NCI-H524 (cell line): ENCODE measurements at places on chromosomes 16 and 17.

GRCh38 chr17:17877529-17878358, 41.0 kb upstream of the SREBF1 start:
- no peak for DNase-seq

- no peak for DNase-seq
Observed at GRCh38 chr17:29611351-29612093, 11.2 kb downstream of the CORO6 start.

GRCh38 chr16:87679593-87680271, 77.4 kb downstream of the JPH3 start:
- DNase-seq, result no peak

- no peak for DNase-seq
Observed at GRCh38 chr17:12053552-12053951, 32.9 kb downstream of the MAP2K4 start.

DNA sequence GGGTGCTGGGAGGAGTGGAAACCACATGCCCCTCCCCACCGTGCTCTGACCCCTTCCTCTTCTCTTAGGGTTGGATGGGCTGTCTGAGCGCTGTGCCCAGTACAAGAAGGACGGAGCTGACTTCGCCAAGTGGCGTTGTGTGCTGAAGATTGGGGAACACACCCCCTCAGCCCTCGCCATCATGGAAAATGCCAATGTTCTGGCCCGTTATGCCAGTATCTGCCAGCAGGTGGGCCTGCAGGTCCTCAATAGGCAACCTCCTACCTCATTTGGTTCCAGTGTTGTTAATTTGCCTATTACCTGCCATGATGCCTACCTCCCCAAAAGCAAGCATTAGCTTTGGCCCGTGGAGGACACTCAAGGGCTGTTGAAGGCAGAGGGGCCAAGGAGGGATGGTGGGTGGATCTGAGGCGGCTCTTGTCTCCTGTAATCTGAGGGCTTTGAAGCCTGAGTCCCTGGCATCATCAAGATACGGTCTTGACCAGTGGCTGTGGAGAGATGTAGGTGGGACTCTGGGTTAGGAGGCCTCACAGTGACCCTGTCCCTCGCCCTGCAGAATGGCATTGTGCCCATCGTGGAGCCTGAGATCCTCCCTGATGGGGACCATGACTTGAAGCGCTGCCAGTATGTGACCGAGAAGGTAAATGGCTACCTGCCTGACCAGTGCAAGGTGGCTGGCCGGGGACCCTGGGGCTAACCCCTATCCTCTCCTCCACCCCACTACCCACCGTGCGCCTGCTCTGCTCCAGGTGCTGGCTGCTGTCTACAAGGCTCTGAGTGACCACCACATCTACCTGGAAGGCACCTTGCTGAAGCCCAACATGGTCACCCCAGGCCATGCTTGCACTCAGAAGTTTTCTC, 3.4 kb downstream of the ALDOA start:
- peak; percentile 35 for DNase-seq

DNA sequence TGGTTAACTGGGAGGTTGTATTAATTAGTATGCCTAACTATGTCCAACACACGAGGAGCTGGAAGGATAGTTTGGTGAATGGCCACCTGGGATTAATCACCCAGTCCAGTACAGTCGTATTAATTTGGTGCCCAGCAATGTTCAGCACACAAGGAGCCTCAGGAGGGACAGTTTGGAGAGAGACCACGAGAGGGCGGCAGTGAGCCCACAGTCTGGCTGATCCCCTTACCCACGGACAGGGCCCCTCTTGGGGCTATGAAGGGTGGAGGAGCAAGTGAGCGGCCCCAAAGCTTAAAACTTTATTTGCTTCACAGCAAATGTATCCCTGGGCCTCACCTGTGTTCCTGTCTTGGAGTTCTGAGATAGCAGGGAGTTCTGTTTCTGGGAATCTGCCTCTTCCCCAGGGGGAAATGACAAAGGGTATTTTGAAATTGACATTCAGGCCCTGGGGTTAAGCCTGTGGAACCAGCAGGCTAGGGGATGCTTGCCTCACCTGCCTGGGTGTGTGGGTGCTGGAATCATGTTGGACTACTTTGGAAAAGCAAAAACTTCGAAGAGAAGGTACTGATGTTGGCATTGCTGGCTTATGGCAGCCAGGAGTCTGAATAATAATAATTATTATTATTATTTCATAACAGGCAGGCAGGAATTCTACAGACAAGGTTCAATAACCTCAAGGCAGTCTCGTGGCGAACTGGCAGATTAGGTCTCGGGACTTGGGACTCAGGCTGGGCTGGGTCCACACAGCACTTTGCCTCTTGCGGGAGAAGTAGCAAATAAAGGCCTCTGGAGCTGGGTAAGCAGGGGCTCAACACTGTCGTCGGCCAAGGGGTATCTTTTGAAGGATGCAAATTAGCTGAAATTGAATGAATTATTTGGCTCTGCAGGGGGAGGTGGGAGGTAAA, 227.6 kb upstream of the ASIC2 start:
- DNase-seq, result no peak

GRCh38 chr17:82817947-82818346, 21.9 kb downstream of the ZNF750 start:
- DNase-seq, result no peak
